Hematopoietic multipotent progenitor cell (in vitro differentiated cells): ENCODE measurements at places on chromosomes 3 and 15. TPM values are rescaled to one million over a fixed set of nuclear protein-coding genes. Genes with fewer than 3 reads are reported as not detected.
A peak's percentile ranks its signal among the peaks of the same experiment; 100 is the strongest.

Gene ATP2B2
- total RNA-seq, result 0.27 TPM

Gene IRAK2
- total RNA-seq, result 4.8 TPM

Gene RASGRF1
- total RNA-seq, result not detected

Gene CLEC3B
- total RNA-seq, result 12.9 TPM

Gene FBN1
- 30.4 TPM for total RNA-seq

Gene GOLGA8R
- 4.8 TPM for total RNA-seq

Gene PTH1R
- under 0.01 TPM for total RNA-seq

Gene SPTBN5
- total RNA-seq, result under 0.01 TPM

Gene GOLGA8S
- 0.27 TPM for total RNA-seq

DNA sequence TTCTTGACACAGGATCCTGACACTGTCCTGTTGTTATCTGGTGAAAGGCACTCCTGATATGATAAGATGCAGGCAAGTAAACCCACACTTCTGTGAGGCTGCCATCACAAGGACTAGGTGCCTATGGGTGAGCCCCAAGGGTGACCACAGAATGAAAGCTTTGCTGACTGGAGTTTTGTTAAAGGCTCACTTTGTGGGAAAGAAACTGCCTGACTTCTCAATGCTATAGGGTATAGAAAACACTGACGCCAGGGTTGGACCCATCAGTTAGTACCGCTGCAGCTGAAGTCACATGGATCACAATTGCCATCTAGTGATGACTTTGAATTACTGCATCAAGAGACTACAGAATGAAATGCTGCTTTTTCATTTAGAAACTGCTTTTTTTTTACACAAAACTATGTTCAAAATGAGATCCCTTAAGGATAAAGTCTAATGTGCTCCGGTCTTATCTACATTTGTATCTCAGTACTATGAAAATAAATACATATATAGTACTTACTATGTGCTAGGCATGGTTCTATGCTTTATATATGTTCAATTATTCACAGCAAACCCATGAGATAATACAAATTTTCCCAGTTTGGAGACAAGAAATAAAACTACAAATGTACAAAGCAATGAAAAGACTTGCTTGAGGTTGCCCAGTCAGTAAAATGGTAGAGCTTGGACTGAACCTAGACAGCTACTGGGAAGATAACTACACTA lies 64.2 kb upstream of the CMSS1 start:
- DNase-seq, result peak; percentile 69

GRCh38 chr3:190989218-190989617 lies 126.7 kb upstream of the GMNC start:
- no peak for DNase-seq

- no peak for DNase-seq
These were observed 47.5 kb downstream of the MINAR1 start for GRCh38 chr15:79479616-79480015.

GRCh38 chr3:42819351-42819965 lies 10.2 kb downstream of the ACKR2 start:
- DNase-seq, result no peak

DNA sequence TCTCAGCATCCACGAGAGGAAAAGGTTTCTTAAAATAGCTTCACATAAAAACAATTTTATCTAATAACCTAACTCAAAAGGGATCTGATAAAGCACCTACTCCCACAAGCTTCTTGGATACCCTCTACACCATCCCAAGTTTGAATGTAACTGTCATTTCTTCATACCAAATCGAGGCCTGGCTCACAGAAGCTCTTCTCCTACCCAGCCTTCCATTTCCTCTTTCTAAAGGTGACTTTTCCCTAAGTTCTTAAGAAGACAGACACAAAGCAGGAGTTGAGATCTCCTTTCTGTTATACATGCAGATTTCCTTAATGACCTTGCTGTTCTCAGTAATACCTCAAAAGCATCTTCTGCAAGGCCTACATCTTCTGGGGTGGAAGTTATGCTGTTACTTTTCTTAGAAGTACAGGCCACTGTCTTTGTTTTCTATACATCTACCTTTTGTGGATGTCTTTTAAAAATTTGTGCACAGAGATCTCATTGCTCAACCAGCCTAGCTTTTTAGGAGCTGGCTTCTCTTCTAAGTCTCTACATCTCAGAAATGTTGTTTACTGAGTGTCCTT lies 3.4 kb upstream of the LRRIQ4 start:
- no peak for DNase-seq

GRCh38 chr3:58115175-58115574 lies 95.6 kb downstream of the DNASE1L3 start:
- DNase-seq, result no peak

GRCh38 chr3:154275965-154276364 lies 48.3 kb downstream of the DHX36 start:
- no peak for DNase-seq

DNA sequence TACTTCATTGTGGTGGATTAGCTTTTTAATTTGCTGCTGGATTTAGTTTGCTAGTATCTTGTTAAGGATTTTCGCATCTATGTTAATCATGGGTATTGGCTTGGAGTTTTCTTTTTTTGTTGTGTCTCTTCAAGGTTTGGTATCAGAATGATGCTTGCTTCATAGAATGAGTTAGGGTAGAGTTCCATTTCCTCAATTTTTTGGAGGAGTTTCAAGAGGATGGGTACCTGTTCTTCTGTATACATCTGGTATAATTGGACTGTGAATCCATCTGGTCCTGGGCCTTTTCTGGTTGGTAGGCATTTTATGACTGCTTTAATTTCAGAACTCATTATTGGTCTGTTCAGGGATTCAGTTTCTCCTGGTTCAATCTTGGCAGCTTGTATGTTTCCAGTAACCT lies 335.6 kb downstream of the EDEM1 start:
- DNase-seq, result no peak

- no peak for DNase-seq
These were observed 216.6 kb upstream of the PRICKLE2 start for GRCh38 chr3:64441861-64442260.

GRCh38 chr3:188486126-188486525 lies 332.2 kb downstream of the LPP start:
- no peak for DNase-seq

DNA sequence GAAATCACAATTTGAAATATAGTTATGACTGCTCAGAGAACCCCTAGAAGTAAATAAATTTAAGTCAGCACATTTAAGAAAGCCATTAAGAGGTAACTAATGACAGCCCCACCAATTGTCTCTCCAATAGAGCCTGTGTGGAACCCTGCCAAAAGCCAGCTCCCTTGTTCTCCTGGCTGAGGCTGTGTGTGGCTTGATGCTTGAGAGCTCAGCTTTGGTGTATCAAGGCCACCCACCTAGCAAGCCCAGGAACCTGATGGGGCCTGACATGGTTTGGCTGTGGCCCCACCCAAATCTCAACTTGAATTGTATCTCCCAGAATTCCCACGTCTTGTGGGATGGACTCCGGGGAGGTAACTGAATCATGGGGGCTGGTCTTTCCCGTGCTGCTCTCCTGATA lies 106.9 kb downstream of the LRRN1 start:
- DNase-seq, result no peak

GRCh38 chr15:92266796-92267685 lies 126.6 kb upstream of the ST8SIA2 start:
- DNase-seq, result no peak

DNA sequence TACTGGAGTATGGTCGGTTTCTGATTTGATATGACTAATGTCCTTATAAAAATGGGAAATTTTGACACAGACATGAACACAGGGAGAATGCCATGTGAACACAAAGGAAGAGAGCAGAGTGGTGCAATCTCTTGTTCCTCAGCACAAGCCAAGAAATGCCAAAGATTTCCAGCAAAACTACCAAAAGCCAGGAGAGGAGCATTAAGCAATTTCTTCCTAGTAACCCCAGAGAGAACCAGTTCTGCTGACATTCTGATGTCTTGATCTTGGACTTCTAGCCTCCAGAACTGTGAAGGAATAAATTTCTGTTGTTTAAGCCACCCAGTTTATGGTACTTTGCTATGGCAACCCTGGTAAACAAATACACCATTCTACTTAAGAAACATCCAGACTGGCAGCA lies 227.8 kb upstream of the MRPL3 start:
- no peak for DNase-seq

DNA sequence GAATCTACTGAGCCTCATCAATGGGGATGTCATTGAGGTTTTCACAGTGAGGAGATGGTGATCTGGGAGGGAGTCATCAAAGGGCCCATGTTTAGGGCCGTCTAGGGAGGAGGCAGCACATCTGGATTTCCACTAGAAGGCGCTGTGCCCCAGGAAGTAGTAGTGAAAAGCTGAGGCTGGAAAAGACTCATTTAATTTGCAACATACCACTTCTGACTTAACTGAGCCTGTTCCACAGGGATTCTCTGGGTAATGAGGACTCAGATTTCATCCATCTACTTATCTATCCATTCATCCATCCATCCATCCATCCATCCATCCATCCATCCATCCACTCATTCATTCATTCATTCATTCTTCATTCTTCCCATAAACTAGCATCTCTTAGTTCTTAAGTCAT lies 17.4 kb upstream of the SHF start:
- peak; percentile 86 for DNase-seq

GRCh38 chr3:72977060-72977808 lies 19.4 kb upstream of the PPP4R2 start:
- DNase-seq, result no peak

GRCh38 chr3:133208184-133208583 lies 170.0 kb downstream of the TMEM108 start:
- no peak for DNase-seq

GRCh38 chr3:169662132-169662842 lies 1.2 kb downstream of the MECOM start:
- peak; percentile 93 for DNase-seq

GRCh38 chr15:69573815-69574475 lies 121.3 kb downstream of the RPLP1 start:
- DNase-seq, result no peak

GRCh38 chr3:52463416-52463815 lies 8.0 kb downstream of the NISCH start:
- no peak for DNase-seq

GRCh38 chr3:37680401-37680800 lies 181.3 kb upstream of the CTDSPL start:
- DNase-seq, result no peak

- DNase-seq, result peak; percentile 11
These were observed 66.4 kb upstream of the CCNL1 start for GRCh38 chr3:157226173-157226847.

GRCh38 chr3:141083226-141083625 lies 32.1 kb downstream of the SPSB4 start:
- DNase-seq, result no peak

GRCh38 chr3:76063811-76064210 lies 278.5 kb upstream of the ZNF717 start:
- DNase-seq, result no peak

- no peak for DNase-seq
These were observed 132.9 kb upstream of the AADACL2 start for GRCh38 chr3:151600783-151601182.

GRCh38 chr3:42387802-42388651 lies 22.4 kb downstream of the LYZL4 start:
- DNase-seq, result peak; percentile 29

GRCh38 chr15:25469377-25469776 lies 30.6 kb upstream of the UBE3A start:
- no peak for DNase-seq

- no peak for DNase-seq
These were observed 1.9 kb downstream of the SETD5 start for GRCh38 chr3:9399337-9399703.

DNA sequence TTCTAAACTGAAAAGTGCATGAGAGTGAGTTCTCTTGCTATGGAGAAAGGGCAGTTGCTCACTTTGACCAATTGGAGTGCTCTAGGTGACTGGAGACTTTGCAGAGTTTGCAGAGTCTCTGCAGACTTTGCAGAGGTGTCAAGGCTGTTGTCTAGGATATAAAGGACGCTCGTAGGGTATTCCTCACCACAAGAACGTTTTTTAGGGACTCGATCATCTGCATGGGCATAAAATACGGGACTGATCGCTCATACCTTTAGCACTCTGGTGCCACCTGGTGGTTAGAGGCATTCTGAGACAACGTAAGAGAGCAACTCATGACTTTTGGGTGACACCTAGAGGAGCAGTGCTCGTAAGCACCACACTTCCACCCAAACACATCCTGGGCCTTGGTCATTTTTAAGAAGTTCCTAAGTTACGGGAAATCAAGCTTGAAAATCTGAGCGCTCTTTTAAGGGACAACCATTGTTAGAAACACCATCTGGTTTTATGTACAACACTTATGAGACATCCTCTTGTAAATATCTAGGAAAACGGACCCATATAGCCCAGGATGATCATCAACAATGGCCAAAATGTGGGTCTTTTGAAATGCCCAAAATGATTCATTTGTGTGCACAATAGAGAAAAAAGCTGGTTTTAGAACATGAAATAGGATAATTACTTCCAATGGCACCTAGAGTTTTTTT lies 51.6 kb upstream of the XCR1 start:
- DNase-seq, result peak; percentile 80

GRCh38 chr3:159472611-159473010 lies 516.0 kb upstream of the IL12A start:
- DNase-seq, result no peak

DNA sequence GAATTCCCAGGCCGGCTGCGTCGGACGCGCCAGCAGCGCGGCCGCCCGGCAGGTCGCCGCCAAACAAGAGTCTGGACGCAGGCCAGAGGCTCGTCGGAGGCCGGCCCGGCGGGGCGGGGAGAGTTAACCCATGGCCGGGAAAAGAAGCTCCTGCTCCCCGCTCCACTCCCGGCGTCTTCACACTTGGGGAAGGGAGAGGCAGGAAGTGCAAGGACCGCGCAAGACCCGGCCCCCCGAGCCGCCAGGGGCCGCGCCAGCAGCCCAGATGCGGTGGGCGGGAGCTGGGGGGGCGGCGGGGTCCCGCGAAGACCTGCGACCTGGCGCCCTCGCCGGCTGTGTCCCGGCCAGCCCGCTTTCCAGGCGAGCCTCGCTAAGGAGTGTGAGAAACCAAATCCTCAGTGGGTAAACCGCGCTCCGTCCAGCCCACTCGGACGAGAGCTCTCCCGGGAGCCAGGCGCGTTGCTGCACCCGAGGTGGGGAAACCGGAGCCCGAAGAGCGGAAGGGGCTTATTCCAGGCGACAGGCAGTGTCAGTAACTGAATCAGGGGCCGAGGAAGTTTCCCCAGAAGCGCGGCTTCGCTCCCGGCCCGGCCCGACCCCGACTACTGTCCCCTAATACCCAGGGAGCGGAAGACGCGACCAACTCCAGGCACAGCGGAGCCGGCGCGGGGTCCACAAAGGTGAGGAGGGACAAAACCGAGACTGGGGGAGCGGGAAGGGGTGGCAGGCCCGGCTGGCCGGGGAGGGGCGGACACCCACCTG lies 721 bp downstream of the ADAMTS7 start:
- peak; percentile 11 for DNase-seq
